ENCODE measurements at places on chromosomes 6 and 20. TPM values are rescaled to one million over a fixed set of nuclear protein-coding genes. Genes with fewer than 3 reads are reported as not detected.

- no peak for DNase-seq
These were observed 620.0 kb downstream of the PKHD1 start for GRCh38 chr6:51467231-51467952.

GRCh38 chr6:4560221-4561077 is 215.8 kb upstream of the CDYL start:
- DNase-seq, result peak; percentile 11

DNA sequence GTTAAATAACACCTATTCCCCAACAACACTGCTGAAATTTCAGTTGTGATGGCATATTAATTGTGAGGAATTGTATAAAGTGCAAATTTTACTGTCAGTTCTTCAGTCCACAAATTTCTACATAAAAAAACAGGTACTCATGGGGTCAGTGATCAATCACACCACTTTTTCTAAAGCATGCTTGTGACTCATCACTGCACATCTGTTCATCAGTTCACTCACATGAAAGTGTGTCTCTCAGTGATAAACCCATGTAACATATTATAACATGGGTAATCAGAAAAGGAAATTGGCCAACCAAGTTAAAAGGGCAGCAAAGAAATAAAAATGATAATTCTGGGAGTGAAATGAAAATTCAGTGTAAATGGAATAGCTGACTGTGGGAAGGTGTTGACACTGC is 234.7 kb upstream of the FKBP1C start:
- no peak for DNase-seq

GRCh38 chr6:166408936-166409755 is 26.4 kb upstream of the MPC1 start:
- DNase-seq, result peak; percentile 53

DNA sequence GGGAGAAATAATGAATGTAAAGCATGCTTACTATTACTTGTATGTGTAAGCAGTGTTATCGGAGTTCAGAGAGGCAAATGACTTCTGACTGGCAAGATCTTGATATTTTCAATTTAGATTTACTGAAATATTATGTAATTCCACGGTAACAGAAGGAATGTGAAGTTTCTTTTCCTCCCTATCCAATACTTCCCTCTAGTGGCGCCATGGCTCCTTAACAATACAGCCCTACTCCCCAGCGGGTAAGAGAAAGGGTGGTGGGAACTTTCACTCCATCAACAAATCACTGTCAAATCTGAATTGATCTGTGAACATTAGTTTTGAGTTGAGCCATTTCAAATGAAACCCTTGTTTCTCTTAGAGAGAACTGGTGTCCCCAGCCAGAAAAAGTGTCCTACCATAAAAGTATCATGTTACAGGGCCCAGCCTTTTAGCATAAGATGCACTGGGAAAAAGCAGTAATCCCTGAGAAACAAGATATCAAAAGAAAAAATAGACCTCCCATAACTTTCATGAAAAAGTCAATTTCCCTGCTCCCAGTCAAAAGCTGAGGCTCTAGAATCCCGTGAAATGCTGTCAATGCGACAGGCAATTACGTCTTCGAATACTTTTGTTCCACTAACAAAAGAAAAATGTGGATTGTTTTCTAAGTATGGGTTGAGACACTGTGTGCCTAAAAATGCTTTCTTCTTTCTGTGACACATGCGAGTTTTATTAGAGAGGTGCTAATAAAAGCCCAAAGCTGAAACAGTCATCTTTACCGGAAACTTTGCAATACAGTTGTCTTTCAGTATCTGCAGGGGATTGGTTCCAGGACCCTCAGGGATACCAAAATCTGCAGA is 12.9 kb downstream of the COX7A2 start:
- DNase-seq, result peak; percentile 16

- no peak for DNase-seq
These were observed 103.0 kb upstream of the SYNDIG1 start for GRCh38 chr20:24366336-24367004.

DNA sequence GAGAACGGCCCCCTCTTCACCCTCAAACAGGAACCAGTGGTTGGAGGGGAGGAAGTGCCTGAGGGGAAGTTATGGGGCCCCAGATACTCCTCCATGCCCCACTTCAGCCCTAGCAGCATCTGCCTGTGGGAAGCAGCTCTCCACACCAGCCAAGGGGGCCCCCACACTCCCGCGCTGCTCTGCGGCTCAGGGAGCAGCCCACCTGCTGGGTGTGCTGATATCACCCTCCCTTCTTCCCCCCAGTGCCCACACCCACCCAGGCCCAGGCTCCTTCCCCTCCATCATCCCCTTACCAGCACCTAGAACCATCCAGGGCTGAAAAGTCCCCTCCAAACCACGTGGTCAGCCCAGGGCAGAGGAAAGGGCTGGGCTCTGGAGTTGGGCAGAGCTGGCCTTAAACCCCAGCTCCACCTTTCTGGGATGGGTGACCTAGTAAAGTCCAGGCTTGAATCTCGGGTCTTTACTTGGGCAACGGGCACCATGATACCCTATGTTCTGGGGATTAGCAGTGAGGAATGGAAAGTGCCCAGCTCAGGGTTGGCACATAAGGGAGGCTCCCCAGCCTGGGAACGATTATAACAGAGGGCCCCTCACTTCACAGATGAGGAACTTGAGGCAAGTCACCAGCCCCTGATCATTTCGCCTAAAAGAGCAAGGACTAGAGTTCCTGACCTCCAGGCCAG is 663 bp downstream of the LST1 start:
- peak; percentile 97 for DNase-seq

The DEFB132 gene
- not detected for total RNA-seq

The IL17A gene
- total RNA-seq, result under 0.01 TPM

The MUC22 gene
- not detected for total RNA-seq

The RAD21L1 gene
- not detected for total RNA-seq

The VSTM2L gene
- not detected for total RNA-seq

The CPNE5 gene
- 0.81 TPM for total RNA-seq

Measured in hematopoietic multipotent progenitor cell (in vitro differentiated cells).